CD4-positive, CD25-positive, alpha-beta regulatory T cell (primary cell): ENCODE measurements at places on chromosomes 3 and 15. TPM values are rescaled to one million over a fixed set of nuclear protein-coding genes. Genes with fewer than 3 reads are reported as not detected.
A peak's percentile ranks its signal among the peaks of the same experiment; 100 is the strongest.

GRCh38 chr15:36982430-36982829, 117.9 kb downstream of the MEIS2 start:
- no peak for DNase-seq
- H3K27ac ChIP-seq: no peak overlapping the region
- H3K27me3 ChIP-seq: no peaks in the 10 kb centered on the region

GRCh38 chr3:105686278-105686897, 182.4 kb downstream of the CBLB start:
- no peaks in the 10 kb centered on the region for H3K27me3 ChIP-seq
- peaks cover 21% of the 10 kb centered on the region for H3K36me3 ChIP-seq
- no peak overlapping the region for H3K4me3 ChIP-seq
- no peak for DNase-seq

TRPM7 gene
- 9.4 TPM for polyA plus RNA-seq

DNA sequence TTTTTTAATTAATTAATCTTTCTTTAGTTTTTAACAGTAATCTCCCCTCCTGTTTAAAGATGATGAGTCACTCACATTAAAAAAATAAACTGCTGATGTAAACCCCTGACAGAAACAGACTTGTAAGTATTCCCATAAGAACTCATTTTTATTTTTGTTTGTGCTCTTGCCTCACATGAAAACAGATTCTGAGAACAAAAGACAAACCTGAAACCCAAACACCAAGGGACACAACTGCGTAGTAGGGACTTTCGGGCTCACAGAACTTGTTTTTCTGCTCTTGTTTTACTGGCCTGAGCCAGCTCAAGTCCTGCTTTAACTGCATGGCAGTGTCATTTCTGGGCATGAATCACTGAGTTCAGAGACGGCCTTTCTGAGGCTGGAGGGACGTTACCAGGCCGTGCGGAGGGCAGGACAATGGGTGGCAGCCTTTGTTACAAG, 600.8 kb downstream of the FOXP1 start:
- peaks cover 84% of the 10 kb centered on the region for H3K36me3 ChIP-seq
- no peak overlapping the region for H3K4me3 ChIP-seq
- H3K4me1 ChIP-seq: peaks cover 39% of the 10 kb centered on the region
- H3K27me3 ChIP-seq: no peaks in the 10 kb centered on the region
- DNase-seq: peak; percentile 33
